ENCODE measurements at places on chromosomes 1 and 21.
A peak's percentile ranks its signal among the peaks of the same experiment; 100 is the strongest.

- DNase-seq, result no peak
Measured at GRCh38 chr1:17789926-17790325, 34.8 kb downstream of the ACTL8 start.

DNA sequence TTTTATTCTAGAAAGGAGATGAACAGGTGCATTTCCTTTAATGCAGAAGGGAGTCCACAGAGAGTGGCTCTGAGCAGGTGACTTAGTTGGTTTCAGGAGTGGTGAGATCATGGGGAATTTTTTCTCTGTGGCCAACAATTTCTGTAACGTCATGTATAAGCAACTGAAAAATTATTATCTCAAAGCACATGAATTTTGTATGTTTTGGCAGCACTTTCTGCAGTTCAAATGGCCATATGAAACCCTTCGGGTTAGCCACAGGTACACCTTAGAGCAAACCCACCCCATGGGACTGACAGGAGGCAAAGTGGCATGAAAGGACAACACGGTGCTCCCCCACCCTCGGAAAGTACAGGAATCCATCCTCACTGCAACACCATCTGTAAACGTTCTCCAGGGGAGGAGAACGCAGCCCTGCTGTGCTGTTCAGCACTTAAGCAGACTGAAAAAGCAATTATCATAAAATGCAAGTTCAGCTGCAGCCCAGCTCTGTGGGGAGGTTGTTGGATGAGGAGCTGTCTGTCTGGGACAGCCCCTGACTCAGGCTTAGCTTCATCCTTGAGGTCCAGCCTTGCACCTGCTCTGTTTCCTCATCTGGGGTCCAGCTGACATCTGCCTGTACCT lies 55.8 kb upstream of the CLDN14 start:
- DNase-seq, result no peak

DNA sequence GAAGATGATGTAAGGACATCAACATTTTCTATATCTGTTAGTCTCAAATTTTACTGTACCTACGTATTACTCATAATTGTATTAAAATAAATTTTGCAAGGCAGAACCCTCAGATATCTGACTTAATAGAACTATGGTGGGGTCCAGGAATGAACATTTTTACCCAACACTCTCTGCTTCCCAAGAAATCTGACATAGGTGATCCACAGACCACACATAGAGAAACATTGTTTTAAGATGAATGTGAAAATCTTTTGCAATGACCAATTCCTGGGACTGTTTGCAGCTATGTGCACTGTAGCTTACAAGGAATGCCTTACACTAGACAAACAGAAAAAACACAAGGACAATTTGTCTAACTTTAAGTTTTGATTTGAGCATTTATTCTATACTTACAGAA lies 645.6 kb upstream of the ADGRL2 start:
- DNase-seq, result no peak

DNA sequence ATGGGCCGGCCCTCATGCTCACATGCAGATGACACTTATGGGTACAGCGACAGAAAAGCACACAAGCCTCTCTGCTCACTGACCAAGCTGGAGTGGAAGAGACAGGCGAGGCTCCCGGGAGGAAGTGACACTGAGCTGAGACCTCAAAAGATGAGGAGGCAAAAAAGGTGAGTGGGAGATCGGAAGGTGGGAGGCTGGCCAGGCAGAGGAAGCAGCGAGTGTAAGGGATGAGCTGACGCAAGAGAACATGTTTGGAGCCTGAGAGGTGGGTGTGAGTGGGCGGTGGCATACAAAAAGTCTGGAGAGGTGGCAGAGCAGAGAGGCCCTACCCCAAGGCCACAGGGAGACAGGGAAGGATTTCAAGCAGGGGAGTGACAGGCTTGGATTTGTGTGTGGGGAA lies 18.2 kb upstream of the CDCP2 start:
- no peak for DNase-seq

DNA sequence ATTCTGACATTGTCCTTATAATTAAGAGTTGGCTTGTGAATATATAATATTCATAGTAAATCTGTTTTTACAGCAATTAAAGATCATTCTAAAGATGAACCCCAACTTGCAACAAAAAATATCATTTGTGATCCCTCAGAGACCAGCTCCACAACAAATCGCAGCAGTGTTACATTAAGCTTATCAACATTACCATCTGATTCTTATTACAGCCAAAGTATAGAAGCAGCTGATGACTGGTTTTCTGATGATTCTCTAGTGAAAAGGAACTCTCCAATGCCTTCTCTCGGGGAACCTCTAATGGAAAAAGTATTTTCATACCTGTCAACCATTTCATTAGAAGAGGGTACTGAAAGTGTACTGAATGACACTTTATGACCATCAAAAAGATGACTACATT lies 45.4 kb downstream of the C1orf185 start:
- no peak for DNase-seq

- no peak for DNase-seq
Measured at GRCh38 chr1:187264995-187265602, 436.4 kb downstream of the PLA2G4A start.

DNA sequence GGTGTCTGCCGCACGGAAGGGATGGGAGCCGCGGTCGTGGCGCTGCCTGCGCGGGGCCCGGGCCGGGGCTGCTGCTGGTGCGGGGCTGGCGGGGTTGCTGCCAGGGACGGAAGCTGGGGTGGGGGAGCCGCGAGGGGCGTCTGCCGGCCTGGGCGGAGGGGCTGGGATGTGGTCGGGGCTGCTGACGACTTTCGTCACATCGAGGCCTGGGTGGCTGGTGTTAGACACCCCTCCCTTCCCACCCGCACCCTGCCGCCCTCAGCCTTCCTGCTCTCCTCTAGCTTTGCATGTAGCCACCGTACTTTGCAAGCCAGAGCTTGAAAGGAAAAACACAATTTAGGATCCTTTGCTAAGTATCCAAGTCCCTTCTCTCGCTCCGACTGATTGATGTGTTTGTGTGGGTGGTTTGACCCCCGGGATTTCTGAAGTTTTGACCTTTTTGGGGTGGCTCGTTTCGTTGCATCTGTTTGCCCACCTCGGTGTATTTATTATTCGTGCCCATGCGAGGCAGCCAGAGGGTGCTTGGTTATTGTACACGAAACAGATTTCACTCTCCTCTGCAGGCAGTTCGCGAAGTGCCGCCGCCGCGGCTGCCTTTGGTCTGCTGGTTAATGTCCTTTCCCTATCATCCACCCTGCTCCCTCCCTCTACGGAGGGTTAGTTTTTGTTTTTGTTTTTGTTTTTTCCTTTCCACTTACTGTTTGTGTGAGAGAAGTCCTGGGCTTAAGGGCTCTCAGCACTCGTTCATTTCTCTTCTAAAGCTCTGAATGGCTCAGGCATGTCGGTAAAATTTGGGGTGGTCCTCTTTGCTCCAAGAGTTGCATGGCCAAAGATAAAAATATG lies 868 bp downstream of the C1orf21 start:
- peak; percentile 1 for DNase-seq

GRCh38 chr1:40802078-40802741 lies 18.6 kb downstream of the KCNQ4 start:
- DNase-seq, result peak; percentile 77

DNA sequence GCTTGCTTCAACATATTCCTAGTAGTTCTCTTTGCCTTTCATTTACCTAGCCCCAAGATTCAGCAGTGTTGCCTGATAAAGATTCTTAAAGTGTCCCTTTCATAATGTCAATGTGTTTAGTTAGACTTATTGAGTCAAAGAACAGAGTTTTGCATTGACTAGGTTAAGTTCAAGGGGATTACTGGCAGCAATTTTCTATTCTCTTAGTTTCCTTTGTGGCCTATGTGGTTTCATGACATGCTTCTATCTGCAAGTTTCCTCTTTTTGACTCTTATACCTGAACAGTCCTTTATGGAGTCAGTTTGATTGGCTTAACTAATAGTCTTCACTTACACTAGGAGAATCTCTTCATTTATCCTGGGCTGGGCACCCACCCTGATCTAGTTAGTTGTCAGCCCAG lies 151.3 kb downstream of the ADGRL4 start:
- DNase-seq, result no peak

DNA sequence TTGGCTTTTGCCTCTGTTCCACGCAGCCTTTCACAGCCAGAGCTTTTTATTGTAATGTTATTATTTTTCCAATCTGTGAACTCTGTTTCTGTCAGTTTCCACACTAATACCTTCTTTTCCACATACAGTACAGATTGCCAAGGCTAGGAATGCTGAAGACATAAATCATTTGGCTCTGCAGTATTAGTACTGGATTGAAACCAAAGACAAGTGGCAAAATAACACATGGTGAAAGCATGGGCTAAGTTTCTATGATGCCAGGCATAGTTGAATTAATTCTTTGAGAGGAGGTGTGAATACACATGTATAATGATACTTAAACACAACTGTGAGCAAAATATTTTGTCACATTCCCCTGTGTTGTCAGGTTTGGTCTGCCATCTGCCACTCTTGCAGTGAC lies 73.5 kb downstream of the TMEM200B start:
- no peak for DNase-seq
